ENCODE measurements at places on chromosomes 3 and 15. TPM values are rescaled to one million over a fixed set of nuclear protein-coding genes. Genes with fewer than 3 reads are reported as not detected.

The TMEM45A gene
- 5.0 TPM for total RNA-seq

- H3K27ac ChIP-seq: no peak overlapping the region
- H3K4me1 ChIP-seq: no peaks in the 10 kb centered on the region
- peaks cover 74% of the 10 kb centered on the region for H3K27me3 ChIP-seq
- no peaks in the 10 kb centered on the region for H3K36me3 ChIP-seq
- DNase-seq: no peak
- H3K4me3 ChIP-seq: no peak overlapping the region
These were observed 309.8 kb upstream of the ICE2 start for GRCh38 chr15:60788692-60789103.

DNA sequence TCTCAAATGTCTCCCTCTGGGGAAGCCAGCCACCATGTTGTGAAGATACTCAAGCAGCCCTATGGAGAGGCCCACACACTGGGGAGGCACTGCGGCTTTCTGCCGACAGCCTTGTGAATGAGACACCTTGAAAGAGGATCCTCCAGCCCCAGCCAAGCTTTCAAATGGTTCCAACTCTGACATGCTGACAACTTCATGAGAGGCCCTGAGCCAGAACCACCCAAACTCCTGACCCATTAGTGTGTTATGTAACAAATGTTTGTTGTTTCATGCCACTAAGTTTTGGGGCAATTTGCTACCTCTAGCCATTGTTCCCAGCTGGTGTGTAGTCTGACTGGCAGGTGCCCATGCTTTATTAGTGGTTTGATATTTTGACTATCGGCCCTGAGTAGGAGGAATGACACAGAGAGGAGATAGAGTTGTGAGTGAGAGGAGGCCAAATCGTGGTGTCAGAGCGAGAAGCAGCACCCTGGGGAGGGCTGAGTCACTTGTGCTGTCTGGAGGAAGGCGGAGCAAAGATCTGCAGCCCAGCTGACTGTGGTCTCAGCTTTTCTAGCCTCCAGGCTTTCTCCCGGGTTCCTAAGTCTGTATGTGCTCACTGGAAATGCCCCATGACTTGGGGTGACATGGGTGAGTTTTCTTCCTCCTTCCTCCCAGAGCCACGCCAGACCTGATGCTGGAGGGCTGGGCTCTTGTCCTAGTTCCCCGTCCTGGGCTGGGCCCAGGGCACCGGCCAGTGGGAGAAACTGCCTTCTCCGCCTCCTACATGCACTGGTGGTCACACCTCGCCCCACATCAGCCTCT is 56.7 kb upstream of the BLM start:
- H3K27me3 ChIP-seq: no peaks in the 10 kb centered on the region
- peaks cover 10% of the 10 kb centered on the region for H3K4me1 ChIP-seq
- H3K4me3 ChIP-seq: no peak overlapping the region
- no peak overlapping the region for H3K27ac ChIP-seq
- no peak for DNase-seq

DNA sequence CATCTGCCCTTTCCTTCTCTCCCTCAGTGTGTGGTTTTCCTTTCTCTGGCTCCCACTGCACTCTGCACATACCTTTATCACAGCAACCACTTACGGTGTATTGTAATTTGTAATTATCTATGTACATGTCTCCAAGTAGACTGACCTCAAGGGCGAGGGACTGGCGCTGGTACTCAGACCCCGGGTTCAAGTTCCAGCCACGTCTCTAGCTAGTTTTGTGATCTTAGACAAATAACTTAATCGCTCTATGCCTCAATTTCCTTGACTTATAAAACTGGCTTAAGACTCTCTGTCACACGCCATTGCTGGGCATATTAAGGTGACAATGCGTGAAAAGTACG is 607 bp upstream of the SENP2 start:
- peak overlapping the region; percentile 91 for H3K4me3 ChIP-seq
- no peaks in the 10 kb centered on the region for H3K27me3 ChIP-seq
- peaks cover 4% of the 10 kb centered on the region for H3K4me1 ChIP-seq
- DNase-seq: peak; percentile 6

The SMCO1 gene
- not detected for total RNA-seq

The PRR20G gene
- total RNA-seq: 0.30 TPM
